ENCODE measurements at places on chromosomes 2 and 18. TPM values are rescaled to one million over a fixed set of nuclear protein-coding genes. Genes with fewer than 3 reads are reported as not detected.

The CFAP65 gene
- total RNA-seq, result 0.93 TPM

The GAREM1 gene
- 11.0 TPM for total RNA-seq

The CYRIA gene
- 10.2 TPM for total RNA-seq

The ABCB11 gene
- total RNA-seq, result 0.07 TPM

The FAM228A gene
- 0.51 TPM for total RNA-seq

The TCF23 gene
- not detected for total RNA-seq

The B4GALT6 gene
- 40.0 TPM for total RNA-seq

The DSC2 gene
- 10.2 TPM for total RNA-seq

The DNMT3A gene
- total RNA-seq, result 113 TPM

The MBP gene
- 1.6 TPM for total RNA-seq

The ARHGEF33 gene
- total RNA-seq, result 1.1 TPM

The GALR1 gene
- not detected for total RNA-seq

The MYO7B gene
- 0.28 TPM for total RNA-seq

The REG3G gene
- total RNA-seq, result not detected

The ALPP gene
- total RNA-seq, result not detected

The IL36A gene
- total RNA-seq, result not detected

The BOLA3 gene
- 36.9 TPM for total RNA-seq

The SFT2D3 gene
- total RNA-seq, result 18.8 TPM

The LDLRAD4 gene
- 1.7 TPM for total RNA-seq

The GAREM2 gene
- 21.8 TPM for total RNA-seq

The DAW1 gene
- total RNA-seq, result not detected

The SULT1C2 gene
- 0.19 TPM for total RNA-seq

The SNRPD1 gene
- 167 TPM for total RNA-seq

The VWC2L gene
- 0.23 TPM for total RNA-seq

The NAT8 gene
- not detected for total RNA-seq

The ZNF521 gene
- 86.1 TPM for total RNA-seq

The TMEM200C gene
- total RNA-seq, result 26.1 TPM

The AQP12B gene
- total RNA-seq, result not detected

The SYT4 gene
- total RNA-seq, result 8.2 TPM

The TMEM182 gene
- total RNA-seq, result 7.9 TPM

The MALT1 gene
- total RNA-seq, result 17.6 TPM

The CFC1 gene
- total RNA-seq, result not detected

The G6PC2 gene
- total RNA-seq, result not detected

The NYAP2 gene
- 0.36 TPM for total RNA-seq

The ADAM23 gene
- total RNA-seq, result 34.0 TPM

The APOB gene
- total RNA-seq, result 0.09 TPM

The LCT gene
- 0.19 TPM for total RNA-seq

The LRP1B gene
- 1.5 TPM for total RNA-seq

The PFN4 gene
- total RNA-seq, result 1.3 TPM

The CTAGE1 gene
- not detected for total RNA-seq

The ALLC gene
- total RNA-seq, result not detected

The ALKAL2 gene
- total RNA-seq, result 0.63 TPM
